Progenitor cell of endocrine pancreas (in vitro differentiated cells): ENCODE measurements at places on chromosomes 12 and 14. TPM values are rescaled to one million over a fixed set of nuclear protein-coding genes. Genes with fewer than 3 reads are reported as not detected.
A peak's percentile ranks its signal among the peaks of the same experiment; 100 is the strongest.

The CCDC88C gene
- 78.1 and 85.5 TPM in 2 replicates for total RNA-seq

DNA sequence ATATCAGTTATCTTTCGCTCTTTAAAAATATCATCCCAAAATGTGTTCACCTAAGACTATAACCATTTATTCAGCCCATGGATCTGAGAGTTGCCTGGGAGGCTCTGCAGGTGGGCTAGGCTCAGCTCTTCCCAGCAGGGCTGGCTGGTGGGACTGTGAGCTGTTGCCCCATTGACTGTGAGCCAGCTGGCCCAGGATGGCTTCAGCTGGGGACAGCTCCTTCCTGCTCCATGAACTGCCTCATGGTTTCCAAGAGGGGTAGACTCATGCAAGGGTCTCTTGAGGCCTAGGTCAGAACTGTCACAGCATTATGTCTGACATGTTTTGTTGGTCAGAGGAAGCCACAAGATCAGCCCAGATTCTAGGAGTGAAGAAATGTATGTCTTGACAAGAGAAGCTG is 114.1 kb upstream of the E2F7 start:
- DNase-seq, result no peak

GRCh38 chr12:104738331-104738730 is 219.8 kb downstream of the SLC41A2 start:
- no peak for DNase-seq

The CYP27B1 gene
- total RNA-seq, result 2.0 and 2.5 TPM in 2 replicates

The LYZ gene
- 8.8 and 11.1 TPM in 2 replicates for total RNA-seq

- no peak for DNase-seq
Measured at GRCh38 chr12:14614704-14615121, 47.0 kb upstream of the PLBD1 start.

DNA sequence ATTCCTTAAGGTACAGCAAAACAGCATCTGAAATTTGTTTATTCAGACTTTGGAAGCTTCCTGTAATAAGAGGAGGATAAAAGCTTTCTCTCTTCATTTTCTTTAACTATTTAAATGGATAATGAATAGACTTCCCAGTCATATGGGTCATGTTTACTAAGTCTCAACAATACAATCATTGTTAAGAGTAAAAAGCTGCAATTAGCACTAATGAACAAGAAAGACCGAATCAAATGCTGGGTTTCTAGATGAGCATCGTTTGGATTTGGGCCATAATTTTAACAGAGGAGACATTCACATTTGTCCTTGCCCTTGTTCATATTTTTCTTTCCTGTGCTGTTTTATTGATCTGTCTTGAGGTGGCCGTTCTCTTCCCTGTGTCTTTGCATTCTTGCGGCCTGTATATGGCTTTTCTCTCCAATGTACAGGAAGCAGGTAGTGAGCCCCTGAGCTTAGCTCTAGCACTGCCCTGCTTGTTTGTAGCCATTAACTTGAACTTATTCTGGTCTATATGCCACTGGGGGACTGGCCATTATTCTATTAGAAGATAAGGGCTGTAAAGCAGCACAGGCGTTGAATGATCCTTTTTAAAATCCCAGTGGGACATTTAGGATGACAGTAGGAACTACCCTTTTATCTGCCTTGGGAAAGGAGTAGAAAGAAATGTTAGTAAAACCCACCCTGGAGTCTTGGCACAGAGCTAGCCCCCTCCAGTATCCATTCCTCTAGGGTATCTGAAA is 34.6 kb downstream of the ABHD12B start:
- DNase-seq, result no peak

- no peak for DNase-seq
Measured at GRCh38 chr12:33639975-33640374, 200.4 kb upstream of the SYT10 start.

DNA sequence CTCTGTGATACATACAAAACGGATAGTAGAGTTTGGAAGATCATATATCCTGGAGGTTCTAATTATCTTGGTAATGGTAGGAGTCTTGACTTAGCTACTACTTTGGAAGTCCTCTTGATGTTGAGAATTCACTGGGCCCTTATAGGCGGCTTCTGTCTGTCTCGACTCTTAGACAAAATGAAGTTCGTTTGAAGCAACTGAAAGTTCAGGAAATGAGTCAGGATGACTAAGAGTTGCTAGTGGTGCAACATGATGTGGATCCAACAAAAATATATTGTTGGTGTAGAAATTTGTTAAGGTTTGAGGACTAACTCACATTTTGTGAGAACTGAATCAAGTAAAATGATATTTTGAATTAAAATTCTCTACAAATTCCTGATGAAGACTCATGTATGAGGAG is 272.7 kb downstream of the AEBP2 start:
- DNase-seq, result no peak

GRCh38 chr12:131740626-131741025 is 29.7 kb downstream of the SFSWAP start:
- DNase-seq, result no peak

The TSPAN11 gene
- 17.5 and 24.1 TPM in 2 replicates for total RNA-seq

The ZNF605 gene
- total RNA-seq, result 28.7 and 28.8 TPM in 2 replicates

DNA sequence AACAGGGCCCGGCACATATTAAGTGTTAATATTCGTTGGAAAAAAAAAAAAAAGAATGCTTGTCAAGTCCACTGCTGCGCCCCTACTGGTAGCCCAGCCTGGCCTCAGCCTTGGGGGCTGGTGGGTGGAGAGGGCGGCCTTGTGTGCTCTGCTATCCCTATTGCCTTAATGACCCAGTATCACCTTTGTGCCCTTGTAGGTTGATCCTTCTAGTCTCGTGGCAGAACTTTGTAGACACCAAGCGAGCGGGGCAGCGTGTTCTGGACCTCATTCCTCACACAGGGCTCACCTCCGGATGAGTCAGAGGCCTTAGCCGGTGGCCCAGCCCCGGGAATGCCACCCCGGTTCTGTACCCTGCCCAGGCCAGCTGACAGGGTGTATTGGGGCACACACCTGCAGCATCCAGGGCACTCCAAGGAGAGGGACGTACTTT is 1.8 kb upstream of the RCOR1 start:
- peak; percentile 47 for DNase-seq

- no peak for DNase-seq
Measured at GRCh38 chr12:130993759-130994670, 40.3 kb downstream of the ADGRD1 start.

The IRAK3 gene
- total RNA-seq, result 0.02 TPM in 1 of 2 replicates, not detected in the other

The ARHGAP9 gene
- 2.6 and 2.8 TPM in 2 replicates for total RNA-seq

The DAD1 gene
- 149 and 150 TPM in 2 replicates for total RNA-seq

- no peak for DNase-seq
Measured at GRCh38 chr14:101790232-101790631, 28.7 kb downstream of the PPP2R5C start.

- no peak for DNase-seq
Measured at GRCh38 chr12:89700191-89700810, 8.3 kb downstream of the ATP2B1 start.

DNA sequence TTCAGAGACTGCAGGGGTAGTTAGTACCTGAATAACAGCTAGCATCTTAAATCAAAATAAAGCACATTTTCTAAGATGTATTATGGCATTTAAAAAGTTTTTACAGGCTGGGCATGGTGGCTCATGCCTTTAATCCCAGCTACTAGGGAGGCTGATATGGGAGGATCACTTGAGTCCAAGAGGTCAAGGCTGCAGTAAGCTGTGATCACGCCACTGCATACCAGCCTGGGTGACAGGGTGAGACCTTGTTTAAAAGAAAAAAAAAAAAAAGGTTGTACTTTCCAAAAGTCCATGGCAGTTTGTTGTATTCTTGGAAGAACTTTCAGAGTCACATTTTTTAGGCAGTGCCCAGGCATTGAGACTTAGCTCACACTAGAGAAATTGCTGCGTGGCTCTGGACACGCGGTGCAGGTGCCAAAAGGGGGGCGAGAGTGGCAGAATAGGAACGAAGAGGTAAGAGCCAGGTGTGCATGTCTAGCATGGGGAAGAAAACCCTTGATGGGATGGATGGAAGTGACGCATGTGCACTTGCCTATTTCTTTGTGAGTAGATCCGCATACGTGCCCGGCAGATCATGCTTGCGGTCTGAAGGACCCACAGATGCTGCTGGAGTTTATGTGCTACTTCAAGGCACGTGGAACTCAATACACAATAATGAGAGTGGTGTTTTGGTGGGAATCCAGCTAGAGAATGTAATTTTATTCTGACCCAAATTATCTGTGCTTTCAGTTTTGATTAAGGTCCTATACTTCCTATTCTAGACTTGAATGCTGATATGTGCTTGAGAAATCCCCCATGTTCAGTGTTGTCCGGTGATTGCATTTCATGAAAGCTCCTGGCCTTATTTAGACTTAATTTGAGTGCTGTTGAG is 11.9 kb downstream of the ANKRD13A start:
- DNase-seq, result no peak

- no peak for DNase-seq
Measured at GRCh38 chr12:30314506-30315100, 381.1 kb downstream of the IPO8 start.

DNA sequence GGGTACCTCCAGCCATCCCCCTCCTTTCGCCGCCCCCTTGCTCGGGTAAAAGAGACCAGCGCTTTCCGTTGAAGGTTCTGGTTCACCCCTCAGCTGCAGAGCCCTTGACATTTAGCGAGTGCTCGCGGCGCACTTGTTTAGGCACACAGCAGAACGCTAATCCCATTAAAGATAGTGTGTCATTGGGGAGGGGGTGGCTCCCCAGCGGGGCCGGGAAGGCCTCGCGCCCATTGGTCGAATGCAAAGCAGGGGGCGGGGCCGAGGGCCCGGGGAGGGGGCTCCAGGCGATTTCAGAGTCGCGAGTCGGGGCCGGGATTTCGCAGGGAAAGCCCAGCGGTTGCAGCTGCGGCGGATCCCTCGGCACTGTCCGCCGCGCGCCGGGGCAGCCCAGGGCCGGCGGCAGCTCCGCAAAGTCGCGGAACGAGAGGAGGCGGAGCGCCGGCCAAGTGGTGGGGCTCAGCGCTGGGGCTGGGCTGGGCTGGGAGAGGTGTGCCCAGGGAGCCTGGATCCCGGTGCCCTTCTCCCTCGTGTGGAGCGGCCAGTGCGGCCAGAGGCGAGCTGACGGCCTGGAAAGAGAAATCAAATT is 122.9 kb downstream of the TSPAN9 start:
- DNase-seq, result peak; percentile 74

- no peak for DNase-seq
Measured at GRCh38 chr12:69204191-69204590, 35.2 kb upstream of the CPSF6 start.

DNA sequence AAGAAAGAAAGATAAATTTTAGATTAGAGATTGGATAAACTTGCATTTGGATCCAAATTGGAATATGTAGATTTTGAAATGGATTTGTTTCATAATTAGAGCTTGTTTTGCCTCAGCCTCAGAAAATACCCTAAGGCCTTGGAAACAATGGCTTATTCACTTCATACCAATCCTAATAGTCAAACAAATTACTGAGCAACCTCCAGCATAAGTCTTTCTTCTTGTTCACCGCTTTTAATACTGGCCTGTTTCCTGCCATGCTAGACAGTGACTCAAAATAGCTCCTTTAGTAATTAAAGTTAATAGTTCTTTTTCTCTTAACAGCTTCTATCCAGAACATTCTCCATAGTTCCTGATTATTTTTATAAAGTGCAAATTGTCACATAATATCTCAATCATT is 110.9 kb upstream of the DNM1L start:
- DNase-seq, result no peak

DNA sequence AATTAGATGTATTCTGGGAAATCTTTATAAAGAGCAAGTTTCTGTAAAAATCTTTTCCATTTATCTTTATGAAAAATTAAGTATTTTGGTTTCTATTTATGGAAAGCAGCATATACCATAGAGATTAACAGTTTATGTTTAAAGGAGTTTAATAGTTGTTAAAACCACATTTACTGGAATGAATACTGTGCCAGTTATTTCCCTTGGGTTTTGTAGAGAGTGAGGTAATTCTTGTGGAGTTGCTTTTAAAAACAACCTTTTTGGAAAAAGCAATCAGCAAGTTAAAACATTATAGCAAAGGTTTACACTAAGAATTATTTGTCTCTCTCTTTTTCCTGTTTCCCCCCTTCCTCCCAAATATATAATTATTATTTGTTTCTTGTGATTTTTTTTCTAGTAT is 34.9 kb downstream of the AEBP2 start:
- DNase-seq, result no peak

The GALNT8 gene
- total RNA-seq, result 13.4 and 15.6 TPM in 2 replicates

- peak; percentile 33 for DNase-seq
Measured at GRCh38 chr14:22319526-22320361, 269.3 kb downstream of the DAD1 start.

DNA sequence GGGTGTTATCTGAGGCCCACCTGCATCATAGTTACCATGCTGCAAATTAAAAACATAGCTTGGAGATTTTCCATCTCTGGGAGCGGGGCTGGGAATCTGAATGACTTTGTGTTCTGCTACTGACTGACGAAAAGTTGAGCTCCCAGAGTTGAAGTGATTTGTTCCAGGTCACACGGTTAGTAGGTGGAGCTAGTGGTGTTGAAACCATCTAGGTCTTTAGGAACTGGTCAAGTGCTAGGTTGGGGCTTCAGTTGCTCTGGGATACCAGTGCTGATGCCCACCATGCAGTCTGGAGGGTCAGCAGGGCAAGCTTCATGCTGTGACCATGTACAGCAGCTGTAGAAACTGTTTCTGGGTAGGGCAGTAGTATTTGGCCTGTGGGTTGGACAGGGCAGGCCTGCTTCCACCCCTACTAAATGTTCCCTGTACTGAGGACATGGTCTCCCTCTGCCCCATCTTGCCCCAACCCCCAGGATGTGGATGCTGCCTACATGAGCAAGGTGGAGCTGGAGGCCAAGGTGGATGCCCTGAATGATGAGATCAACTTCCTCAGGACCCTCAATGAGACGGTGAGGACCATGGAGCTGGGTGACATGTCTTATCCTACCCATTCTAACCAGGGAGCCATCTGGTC is 5.3 kb downstream of the KRT7 start:
- DNase-seq, result no peak

The SYCP3 gene
- total RNA-seq, result not detected in 2 replicates

GRCh38 chr12:96255077-96255476 is 60.9 kb downstream of the ELK3 start:
- DNase-seq, result no peak

- DNase-seq, result no peak
Measured at GRCh38 chr14:103227094-103227768, 104.0 kb downstream of the TNFAIP2 start.

DNA sequence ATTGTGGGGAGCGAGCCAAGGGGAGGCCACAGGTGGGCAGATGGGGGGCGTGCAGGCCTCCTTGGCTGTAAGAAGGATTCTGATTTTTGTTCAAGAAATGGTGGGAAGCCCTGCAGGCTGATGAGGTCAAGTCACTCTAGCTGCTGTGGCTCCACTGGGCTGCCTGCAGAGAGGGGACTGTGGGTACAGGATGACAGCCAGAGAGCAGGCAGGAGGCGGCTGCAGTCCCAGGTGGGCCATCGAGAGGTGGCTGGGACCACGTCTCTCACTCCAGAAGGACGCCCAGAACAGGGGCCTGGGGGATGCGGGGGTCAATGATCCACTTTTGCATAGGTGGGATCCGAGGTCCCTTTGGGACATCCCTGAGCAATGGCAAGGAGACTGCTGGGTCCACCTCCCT is 9.1 kb downstream of the NCOR2 start:
- DNase-seq, result no peak

GRCh38 chr12:111409403-111409779 is 3.7 kb downstream of the SH2B3 start:
- DNase-seq, result no peak

The OR6C4 gene
- not detected in 2 replicates for total RNA-seq

The OTOGL gene
- 0.11 and 0.31 TPM in 2 replicates for total RNA-seq

- no peak for DNase-seq
Measured at GRCh38 chr14:51396222-51396815, 156.3 kb downstream of the TMX1 start.
